Fibroblast of gingiva (primary cell): ENCODE measurements at places on chromosomes 1 and 21.

DNA sequence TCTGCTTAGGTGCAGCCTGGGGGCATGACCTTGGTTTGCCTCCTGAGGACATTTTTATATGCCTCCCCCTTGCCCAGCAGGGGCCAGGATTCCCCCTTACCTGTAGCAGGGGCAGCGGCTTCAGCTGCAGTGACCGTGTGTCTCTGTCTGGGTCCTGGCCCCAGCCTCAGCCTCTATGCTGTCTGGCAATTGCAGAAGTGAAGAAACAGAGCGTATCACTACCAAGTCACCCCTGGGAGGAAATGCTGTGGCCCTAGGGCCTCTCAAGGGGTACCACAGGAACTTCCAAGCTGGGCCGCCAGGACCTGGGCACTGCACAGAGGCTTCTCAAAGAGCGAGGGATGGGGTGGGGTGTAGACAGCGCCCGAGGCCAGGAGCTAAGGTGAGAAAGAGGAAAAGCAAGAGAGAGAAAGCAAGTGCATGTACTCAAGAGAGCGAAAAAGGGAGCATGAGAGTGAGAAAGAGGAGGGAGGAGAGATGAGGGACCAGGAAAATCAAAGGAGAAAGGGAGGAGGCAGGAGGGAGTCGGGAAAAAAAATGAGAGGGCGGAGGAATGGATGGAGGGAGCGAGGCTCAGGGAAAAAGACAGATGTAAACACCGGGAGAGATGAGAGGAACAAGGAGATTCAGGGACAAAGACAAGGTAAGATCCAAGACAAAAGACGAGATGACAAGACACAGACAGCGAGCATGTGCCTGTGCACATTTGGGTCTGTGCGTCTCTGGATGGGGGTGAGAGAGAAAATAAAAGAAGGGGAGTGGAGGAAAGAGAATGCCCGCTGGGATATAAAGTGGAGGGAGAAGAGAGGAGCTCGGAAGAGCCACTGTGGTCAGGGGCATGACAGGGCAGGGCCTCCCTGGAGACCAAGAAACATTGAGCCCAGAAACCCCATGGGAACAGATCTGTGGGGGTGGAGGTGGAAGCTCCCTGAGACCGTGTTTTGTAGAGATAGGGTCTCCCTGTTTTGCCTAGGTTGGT lies at the start of gene PTAFR:
PTAFR (minus strand) TSS at position 199 of the 979 bp plus-strand sequence. CDS start 25,669 bp downstream, outside the sequence.
- no peak for DNase-seq

DNA sequence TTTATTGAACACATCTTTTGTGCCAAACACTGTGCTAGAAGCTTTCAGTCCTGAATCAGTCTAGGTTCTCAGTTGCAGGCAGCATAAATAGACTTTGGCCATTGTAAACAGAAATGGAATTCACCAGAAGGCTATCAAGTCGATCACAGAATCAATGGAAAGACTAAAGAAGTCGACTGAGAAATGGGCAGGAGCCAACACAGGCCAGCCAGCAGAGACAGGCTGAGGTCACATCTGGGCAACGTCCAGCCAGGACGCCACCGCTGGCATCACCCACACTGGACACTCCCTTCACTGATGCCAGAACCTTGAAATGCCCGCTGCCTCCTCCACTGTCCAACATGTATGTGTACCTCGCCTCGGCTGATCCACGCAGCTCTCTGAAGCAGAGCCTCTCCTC lies 5.5 kb upstream of the CNTN2 start:
- DNase-seq, result no peak

- peak; percentile 77 for DNase-seq
These were observed 19.5 kb downstream of the USP24 start for GRCh38 chr1:55195521-55196233.

GRCh38 chr1:117760069-117760468 lies 154.2 kb downstream of the TENT5C start:
- no peak for DNase-seq

- no peak for DNase-seq
These were observed 9.6 kb downstream of the CCDC185 start for GRCh38 chr1:223402790-223403142.

- DNase-seq, result no peak
These were observed 126.2 kb downstream of the KAZN start for GRCh38 chr1:14724678-14725077.
